Epithelial cell of proximal tubule (primary cell): ENCODE measurements at places on chromosomes 7 and 10. TPM values are rescaled to one million over a fixed set of nuclear protein-coding genes. Genes with fewer than 3 reads are reported as not detected.
A peak's percentile ranks its signal among the peaks of the same experiment; 100 is the strongest.

- no peak for DNase-seq
These were observed 46.4 kb downstream of the ESYT2 start for GRCh38 chr7:158782761-158783401.

HMX3 gene
- not detected in 2 replicates for total RNA-seq

ZNF12 gene
- total RNA-seq = 8.0 and 12.5 TPM in 2 replicates

DNA sequence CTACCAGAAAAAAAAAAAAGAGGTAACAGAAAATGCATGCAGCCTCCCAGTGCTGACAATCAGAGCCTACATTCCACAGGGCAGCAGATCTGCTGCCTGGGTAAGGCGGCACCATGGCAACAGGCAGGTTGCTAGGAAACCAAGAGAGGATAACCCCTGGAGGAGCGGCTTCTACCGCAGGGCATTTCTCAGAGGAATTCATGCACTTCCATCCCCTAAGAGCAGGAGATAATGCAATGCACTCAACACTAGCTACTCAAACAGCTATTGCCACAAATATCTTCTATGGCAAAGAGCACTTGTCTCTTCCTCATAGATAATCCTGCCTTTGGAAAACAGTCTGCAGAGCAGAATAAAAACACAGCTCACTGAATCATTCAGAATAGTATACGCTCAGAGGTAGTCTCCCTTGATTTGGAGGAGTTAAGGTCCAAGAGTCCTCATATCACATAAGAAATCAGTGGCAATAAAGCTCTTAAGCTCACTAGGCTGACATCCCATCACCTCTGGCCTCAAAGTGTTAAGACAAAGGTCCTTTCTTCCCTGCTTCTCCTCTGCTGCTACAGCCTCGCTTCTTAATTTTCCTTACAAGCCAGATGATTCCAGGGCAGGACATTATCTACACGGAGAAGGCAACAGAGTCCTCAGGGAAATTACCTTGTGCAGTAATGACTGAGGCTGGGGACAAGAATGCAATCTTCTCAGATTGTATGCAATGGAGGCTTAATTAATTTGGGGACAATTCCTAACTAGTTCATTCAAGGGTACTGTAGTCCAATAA lies 10.7 kb downstream of the PSAP start:
- DNase-seq = peak; percentile 90

INHBA gene
- 5.9 and 8.9 TPM in 2 replicates for total RNA-seq

GRCh38 chr10:58052772-58053171 lies 214.9 kb downstream of the IPMK start:
- no peak for DNase-seq

GRCh38 chr7:113550966-113551365 lies 367.8 kb downstream of the PPP1R3A start:
- no peak for DNase-seq
